Stimulated activated CD4-positive, alpha-beta T cell treated with anti-CD3 and anti-CD28 coated beads, TNF-alpha, amount 100 ng/mL, for 4 hours (primary cell): ENCODE measurements at places on chromosomes 1 and 21.

GRCh38 chr21:36640721-36641244, 58.1 kb upstream of the SIM2 start:
- DNase-seq = no peak

GRCh38 chr1:29830383-29830782, 594.1 kb downstream of the PTPRU start:
- DNase-seq = no peak

- no peak for DNase-seq
Observed at GRCh38 chr1:21510885-21511578, 1.8 kb downstream of the ALPL start.

GRCh38 chr21:31191553-31191952, 152.5 kb downstream of the TIAM1 start:
- DNase-seq = no peak

DNA sequence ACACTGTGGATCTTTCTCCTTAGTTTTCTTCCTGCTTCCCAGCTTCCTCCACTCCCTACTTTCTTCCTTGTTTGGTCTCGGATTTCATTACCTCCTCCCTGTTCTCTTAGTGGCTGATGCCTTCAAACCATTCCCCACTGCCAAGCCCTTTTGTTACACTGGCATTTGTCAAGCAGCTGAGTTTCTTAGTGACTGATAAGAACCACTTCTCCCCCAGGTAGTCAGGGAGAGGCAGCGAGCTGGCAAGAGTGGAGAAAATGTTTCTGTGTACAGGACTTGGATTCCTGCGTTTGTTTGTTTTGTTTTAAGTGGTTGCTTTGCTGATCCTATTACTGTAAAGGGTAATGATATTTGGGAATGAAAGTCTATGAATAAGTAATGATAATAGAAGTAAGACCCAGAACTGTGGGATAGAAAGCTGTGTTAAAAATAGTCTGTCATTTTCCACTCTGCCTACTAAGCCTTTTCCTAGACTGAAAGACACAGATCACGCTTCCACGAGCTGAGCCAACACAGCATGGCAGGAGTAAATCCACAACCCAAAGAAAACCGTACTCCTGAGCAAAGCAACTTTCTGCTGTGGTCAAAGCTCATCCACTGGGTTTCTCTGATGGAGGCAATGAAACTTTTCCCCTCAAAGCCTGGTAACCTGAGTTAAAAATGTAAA, 10.1 kb upstream of the SERTAD4 start:
- DNase-seq = no peak

- DNase-seq = no peak
Observed at GRCh38 chr1:228751360-228752098, 16.2 kb downstream of the RHOU start.

DNA sequence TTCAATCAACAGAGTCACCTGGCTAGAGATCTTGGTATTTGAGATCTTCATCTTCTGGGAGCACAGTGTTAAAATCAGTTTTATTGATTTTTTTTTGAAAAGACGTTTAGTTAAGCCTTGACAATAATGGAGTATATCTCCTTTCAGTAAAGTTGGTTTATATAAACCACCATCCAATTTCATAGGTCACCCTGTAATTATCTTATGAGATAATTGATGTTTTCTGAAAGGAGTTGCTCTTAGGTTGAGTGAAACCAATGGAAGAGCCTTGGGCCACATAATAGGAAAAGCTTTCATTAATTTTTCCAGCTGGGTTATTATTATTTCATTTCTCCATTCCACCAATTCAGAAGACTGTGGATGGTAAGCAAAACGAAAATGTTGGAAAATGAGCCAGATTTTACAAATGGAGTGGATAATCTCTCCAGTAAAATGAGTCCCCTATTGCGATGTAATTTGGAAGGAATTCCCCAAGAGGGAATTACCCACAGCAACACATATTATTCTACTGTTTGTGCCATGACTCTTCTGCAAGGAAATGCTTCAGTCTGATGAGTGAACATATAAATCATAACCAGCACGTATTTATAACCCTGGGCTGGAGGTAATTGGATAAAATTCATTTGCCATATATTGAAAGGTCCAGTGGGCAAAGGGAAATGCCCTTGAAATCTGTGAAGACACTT, 46.2 kb upstream of the TINAGL1 start:
- no peak for DNase-seq

- no peak for DNase-seq
Observed at GRCh38 chr21:32172106-32172505, 106.7 kb downstream of the MIS18A start.

GRCh38 chr1:31936981-31937299, 1.2 kb downstream of the PTP4A2 start:
- no peak for DNase-seq

DNA sequence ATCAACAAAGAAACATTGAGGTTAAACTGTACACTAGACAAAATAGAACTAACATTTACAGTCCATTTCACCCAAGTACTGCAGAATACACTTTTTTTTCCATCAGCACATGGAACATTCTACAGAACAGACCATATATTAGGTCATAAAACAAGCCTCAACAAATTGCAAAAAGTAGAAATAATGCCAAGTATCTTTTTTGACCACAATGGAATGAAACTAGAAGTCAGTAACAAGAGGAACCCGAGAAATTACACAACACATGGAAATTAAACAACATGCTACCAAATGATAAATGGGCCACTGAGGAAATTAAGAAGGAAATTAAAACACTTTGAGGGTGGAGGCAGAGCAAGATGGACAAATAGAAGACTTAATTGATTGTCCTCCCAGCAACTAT, 8.4 kb upstream of the C1orf185 start:
- no peak for DNase-seq

- no peak for DNase-seq
Observed at GRCh38 chr1:3773572-3774275, 1.2 kb downstream of the SMIM1 start.

DNA sequence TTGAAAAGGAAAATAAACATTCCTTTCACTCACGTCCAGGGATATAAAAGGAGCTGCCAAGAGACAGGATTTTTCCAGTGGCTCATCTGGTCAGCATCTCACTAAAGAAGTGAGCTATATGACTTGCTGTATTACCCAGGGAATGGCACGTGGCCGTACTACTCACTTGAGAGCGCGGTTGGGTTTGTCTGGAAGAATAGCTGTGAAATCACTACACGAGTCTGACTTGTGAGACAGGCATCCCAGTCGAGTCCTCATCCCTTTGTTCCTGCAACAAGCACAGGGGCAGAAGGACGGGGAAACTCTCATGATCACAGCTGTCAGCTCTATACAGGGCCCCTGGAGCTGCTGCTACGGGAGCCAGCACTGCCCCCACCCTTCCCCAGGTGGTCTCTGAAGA, 17.7 kb downstream of the RGS8 start:
- no peak for DNase-seq

DNA sequence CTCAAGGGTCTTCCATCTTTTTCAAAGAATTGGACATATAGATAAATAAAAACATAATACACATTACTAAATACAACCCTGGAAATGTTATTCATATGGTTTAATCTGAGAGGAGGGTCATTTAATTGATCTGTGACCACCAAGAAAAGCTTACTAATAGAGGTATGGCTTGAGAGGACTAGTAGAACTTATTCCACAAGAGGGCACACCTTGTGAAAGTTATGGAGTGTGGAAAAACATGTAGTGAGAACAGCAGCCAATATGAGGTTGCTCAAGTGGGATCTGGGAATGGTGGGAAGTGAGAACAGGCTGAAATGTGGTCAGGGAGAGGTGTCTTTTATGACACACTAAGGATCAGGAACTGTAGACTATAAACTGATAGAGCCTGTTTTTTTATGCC, 973.5 kb upstream of the B3GALT2 start:
- DNase-seq = no peak

- DNase-seq = peak; percentile 58
Observed at GRCh38 chr1:235999259-235999925, 65.5 kb downstream of the NID1 start.

DNA sequence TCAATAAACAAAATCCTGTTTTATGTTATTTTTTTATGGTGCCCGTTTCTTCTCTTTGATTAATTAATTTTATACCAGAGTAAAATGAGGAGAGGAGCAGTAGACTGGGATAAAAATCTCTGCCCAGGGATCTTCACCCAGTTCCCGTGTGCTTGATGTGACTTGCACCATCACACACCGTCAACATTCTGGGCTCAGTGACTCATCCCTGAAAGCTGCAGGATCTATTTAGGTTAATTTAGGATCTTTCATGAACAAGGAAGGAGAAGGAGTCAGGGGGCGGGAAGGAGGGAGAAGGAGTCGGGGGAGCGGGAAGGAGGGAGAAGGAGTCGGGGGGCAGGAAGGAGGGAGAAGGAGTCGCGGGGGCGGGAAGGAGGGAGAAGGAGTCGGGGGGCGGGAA, 182.4 kb downstream of the SMYD3 start:
- no peak for DNase-seq

DNA sequence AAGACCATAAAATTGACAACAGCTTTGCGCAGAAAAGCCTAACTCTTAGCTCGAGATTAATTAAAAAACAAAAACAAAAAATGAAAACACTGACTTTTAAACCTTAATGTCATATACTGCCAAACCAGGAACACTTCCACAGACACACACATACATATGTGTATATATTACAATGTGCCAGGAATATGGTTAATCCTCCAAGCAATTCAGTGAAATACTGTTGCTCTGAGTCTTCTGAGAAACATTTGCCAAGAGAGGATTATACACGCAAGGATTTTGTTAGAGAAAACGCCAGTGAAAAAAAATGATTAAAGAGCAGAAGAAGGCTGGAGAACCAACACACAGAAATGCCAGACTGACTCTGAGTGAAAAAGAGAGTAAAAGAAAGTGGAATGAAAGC, 116.7 kb upstream of the CHRM3 start:
- no peak for DNase-seq

GRCh38 chr1:245110406-245110805, 44.4 kb upstream of the KIF26B start:
- DNase-seq = no peak

GRCh38 chr1:216562383-216562782, 139.1 kb upstream of the USH2A start:
- no peak for DNase-seq

GRCh38 chr1:236343246-236343870, 50.7 kb upstream of the EDARADD start:
- no peak for DNase-seq

DNA sequence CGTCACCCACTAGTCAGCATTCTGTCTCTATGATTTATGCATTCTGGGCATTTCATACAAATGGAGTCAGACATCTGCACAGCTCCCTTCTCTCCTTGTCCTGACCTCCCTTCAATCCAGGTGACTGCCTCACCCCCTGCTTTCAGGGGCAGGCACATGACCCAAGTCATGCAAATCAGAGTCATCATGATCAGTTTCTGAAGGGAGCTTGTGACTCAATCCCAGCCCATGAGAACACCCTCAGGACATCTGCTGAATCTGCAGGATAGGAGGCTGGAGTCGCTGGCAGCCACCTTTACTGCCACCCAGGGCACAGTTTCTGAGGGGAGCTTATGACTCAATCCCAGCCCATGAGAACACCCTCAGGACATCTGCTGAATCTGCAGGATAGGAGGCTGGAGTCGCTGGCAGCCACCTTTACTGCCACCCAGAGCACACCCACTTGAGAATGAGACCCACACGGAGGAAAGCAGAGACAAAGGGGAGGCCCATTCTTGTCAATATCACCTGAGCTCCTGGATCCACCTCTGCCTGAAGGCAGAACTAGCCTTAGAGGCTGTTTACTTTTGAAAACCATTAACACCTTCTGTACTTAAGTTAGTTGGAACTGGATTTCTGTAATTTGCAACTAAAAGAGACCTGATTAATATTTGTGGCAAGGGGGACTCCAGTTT, 62.3 kb upstream of the SLC25A33 start:
- no peak for DNase-seq

DNA sequence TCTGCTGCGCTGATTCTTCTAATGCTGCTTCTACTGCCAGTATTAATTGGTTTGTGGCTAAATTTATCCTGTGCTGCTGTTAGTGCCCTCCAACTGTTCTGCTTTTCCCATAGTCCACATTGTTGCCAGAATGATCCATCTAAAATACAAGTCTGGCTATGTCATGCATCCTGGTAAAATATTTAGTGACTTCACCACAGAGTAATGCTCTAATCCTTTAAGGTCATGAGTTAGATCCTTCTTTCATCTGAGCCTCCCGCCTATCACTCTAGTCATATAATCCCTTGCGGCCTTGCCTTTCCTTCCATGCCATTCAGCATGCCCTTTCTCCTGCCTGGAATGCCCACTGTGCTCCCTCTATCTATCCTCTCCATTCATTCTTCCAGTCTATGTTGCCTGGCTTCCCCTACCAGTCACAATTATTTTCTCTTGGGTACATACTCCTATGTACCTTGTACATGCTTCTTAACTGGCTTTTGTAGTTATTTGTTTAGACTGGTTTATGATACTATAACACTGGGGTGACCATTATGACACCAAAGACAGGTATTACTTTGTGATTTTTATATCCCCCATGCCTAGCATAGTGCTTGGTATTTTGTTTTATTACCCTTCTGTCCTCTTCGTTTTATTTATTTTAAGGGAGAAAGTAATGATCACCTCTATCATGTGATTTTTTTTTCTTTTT, 144.0 kb downstream of the MAGI3 start:
- DNase-seq = no peak

GRCh38 chr21:27379354-27379753, 412.5 kb upstream of the ADAMTS5 start:
- DNase-seq = no peak

- DNase-seq = no peak
Observed at GRCh38 chr1:117971777-117972176, 42.2 kb downstream of the WDR3 start.
